ENCODE measurements at places on chromosomes 5 and 9.
A peak's percentile ranks its signal among the peaks of the same experiment; 100 is the strongest.

GRCh38 chr5:137226081-137226480 is 273.0 kb downstream of the SPOCK1 start:
- no peak for DNase-seq

- peak; percentile 76 for DNase-seq
These were observed 8.6 kb upstream of the ZNF169 start for GRCh38 chr9:94250456-94250855.

GRCh38 chr5:168219515-168220410 is 71.7 kb upstream of the WWC1 start:
- DNase-seq: peak; percentile 88

- peak; percentile 94 for DNase-seq
These were observed 5.9 kb upstream of the FOXD1 start for GRCh38 chr5:73454379-73455036.

- DNase-seq: no peak
These were observed 637.2 kb upstream of the ITGA1 start for GRCh38 chr5:52150501-52150900.

DNA sequence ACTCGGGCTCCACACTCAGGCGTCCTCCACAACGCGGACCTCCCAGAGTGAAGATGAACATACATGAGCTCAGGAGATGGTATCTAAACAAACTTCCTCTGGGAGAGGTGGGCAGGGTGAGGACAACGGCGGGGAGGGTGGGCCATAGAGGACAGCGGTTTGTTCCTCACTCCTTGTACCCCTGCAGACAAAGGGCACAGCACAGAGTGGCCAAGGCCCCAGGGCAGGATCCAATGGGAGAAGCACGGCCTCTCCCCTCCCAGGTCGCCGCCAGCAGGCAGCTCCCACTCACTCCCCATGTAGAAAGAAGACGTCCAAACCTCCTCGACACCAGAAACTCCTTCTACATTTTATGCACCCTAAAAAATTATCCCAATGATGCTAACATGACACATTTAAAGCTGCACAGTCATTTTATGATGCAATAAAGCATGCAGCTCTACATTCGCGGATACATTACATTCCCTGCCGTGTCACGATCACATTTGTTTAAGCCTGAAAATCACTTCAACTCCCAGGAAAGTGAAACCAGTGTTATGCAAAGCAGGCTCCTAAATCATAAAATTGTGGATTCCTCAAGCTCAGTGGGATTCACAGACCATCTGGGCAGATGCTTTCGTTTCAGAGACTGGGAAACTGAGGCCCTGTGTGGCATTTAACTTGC is 87.5 kb upstream of the SARDH start:
- DNase-seq: no peak

DNA sequence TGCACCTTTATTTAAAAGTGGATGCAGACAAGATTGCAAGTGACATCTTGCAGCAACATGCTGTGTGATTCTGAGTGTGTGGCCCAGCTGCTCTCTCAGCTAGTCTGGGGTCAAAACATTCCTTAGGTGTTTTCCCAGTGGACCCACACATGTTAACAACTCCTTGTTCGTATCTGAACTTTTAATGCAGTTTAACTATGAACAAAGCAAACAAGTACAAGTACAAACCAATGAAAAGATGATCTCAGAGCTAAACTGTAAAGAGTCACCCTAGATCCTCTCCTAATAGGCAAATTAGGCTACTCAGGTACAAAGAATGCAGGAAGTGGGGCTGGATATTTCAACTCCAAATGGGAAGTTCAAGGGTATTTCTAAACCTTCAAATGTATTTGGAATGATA is 108.4 kb downstream of the ENTREP1 start:
- DNase-seq: no peak

DNA sequence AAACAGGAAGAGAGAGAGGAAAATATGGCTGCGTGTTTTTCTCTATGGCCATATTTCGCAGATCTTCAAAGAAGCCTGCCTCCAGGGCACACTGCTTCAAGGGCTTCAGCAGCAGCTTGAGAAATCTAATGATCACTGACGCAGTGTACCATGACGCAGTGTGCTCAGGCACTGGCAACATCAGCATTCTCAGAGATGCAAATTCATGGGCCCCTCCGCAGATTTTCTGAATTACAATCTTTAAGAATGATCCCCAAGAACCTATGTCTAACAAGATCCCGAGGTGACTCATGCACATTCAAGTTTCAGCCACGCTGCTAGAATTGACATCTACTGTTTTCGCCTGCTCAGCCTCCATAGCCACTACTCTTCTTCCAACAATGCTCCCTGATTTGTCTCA is 143.9 kb upstream of the ZNF366 start:
- DNase-seq: no peak

All from endodermal cell (in vitro differentiated cells).